ENCODE measurements at places on chromosomes 7 and 10.
A peak's percentile ranks its signal among the peaks of the same experiment; 100 is the strongest.

- no peak for DNase-seq
Observed at GRCh38 chr7:156791241-156791640, 101.7 kb downstream of the LMBR1 start.

DNA sequence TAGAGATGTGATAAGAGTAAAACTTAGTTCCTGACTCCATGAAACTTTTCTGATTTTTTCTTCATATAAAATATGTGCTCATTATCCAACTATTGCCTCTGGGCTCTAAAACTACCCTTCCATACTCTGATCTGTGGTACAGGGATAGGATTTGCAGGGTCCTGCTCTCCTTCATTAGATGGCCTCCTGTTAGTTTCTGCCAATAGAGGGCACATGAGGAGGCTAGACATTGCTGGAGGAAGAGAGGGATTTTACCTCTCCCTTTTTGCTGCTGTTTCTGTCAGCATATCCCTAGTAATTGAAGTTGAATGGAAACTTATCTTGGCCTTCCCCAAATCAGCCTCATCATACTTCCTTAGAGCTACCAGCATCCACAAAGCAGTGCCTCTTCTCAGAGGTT is 269.4 kb downstream of the NXPH1 start:
- no peak for DNase-seq

- no peak for DNase-seq
Observed at GRCh38 chr7:148487912-148488311, 102.7 kb upstream of the C7orf33 start.

- peak; percentile 34 for DNase-seq
Observed at GRCh38 chr10:1939016-1939415, 201.7 kb upstream of the ADARB2 start.

GRCh38 chr7:105017657-105018365 is 3.8 kb downstream of the KMT2E start:
- DNase-seq = no peak

GRCh38 chr7:76261931-76262330 is 40.5 kb upstream of the HSPB1 start:
- DNase-seq = no peak

- DNase-seq = no peak
Observed at GRCh38 chr7:94632338-94633013, 23.5 kb downstream of the SGCE start.

GRCh38 chr7:80249619-80250295 is 115.1 kb downstream of the GNAI1 start:
- DNase-seq = no peak

DNA sequence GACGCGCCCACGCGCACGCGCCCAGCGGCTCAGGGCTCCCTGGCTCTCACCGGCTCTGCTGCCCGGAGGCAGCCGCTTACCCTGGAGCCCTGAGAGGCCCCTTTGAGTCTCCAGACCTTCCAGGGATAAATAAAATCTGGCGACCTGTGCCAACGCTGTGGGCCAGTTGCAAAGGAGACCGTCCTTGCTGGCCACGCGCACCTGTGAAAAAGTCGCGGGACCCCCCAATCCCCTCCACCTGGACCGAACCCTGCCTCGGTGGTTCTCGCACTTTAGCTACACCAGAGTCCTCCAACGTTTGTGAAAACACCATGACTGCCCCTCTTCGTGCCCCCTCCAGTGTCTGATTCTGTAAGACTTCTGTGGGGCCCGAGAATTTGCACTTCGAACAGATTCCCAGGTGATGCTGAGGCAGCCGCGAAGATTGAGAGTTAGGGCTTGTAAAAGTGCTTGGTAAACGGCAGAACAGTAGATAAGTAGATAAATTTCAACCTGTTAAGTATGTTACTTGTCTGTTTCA is 102.4 kb upstream of the SVIL start:
- no peak for DNase-seq

GRCh38 chr7:88106434-88106833 is 113.4 kb downstream of the SRI start:
- DNase-seq = no peak

DNA sequence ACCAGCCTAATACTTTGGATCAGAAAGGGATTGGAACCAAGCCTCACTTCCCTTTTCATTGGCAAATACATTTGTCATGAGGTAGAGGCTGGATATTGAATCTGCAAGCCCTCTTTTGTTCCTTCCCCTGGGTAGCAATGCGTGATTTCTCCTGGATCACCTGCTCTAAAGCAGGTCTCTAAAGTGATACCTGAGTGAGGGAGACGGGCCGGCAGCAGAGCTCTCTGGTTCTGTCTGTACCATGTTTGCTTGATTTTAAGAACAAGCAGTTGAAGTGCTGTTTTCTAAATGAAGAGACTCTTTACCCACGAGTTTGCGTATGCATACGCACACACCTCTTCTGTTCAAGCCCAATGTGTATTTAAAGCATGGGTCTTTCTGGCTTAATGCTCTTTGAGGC is 41.1 kb downstream of the GARS1 start:
- DNase-seq = no peak

GRCh38 chr7:140917258-140917657 is 7.5 kb downstream of the BRAF start:
- no peak for DNase-seq

DNA sequence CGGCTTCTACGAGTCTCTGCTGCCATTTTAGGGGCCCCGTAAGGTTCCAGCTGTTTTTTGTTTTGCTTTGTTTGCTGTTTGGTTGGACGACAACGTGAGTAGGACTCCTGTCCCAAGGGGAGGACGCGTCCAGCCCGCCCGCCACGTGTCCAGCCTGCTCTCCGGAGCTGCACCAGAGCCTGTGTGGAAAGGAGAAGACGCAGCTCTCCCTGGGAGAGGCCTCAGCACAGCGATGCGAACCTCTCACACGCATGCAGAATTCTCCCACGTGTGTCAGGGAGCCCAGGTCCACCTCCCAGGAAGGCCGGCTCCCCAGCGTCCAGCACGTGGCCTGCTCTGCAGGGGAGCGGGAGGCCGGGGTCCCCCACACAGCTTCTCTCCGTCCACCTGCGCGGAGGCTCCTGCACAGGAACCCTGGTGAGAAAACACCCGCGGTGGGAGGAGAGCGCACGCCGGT is 36.4 kb upstream of the DNAJB6 start:
- DNase-seq = no peak

GRCh38 chr7:112083776-112084355 is 122.3 kb downstream of the DOCK4 start:
- DNase-seq = no peak

- no peak for DNase-seq
Observed at GRCh38 chr7:85135977-85136376, 50.9 kb downstream of the SEMA3D start.

DNA sequence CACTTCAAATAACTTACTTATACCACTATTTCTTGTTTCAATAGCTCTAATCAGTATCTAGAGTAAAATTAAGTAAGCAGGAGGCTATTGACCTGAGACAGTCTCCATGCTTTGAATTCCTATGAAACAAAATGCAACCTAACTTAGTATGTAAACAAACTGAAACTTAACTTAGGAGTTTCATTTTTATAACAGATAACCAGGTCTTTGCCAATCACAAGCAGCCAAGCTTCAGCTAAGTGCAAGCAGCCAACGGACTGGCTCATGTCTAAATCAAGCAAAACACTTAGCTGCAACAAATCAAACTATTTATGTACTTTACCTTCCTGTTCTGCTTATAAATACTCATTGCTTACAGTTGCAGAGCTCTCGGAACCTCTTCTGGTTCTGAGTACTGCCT is 4.4 kb upstream of the GSTK1 start:
- DNase-seq = no peak

- no peak for DNase-seq
Observed at GRCh38 chr10:57222603-57223002, 861.5 kb upstream of the ZWINT start.
